A549 treated with DMSO at 1 μM for 4 hours (cell line): ENCODE measurements at places on chromosomes 1 and 21. TPM values are rescaled to one million over a fixed set of nuclear protein-coding genes. Genes with fewer than 3 reads are reported as not detected.

Gene SYTL1
- 0.10 to 0.68 TPM (median 0.35 TPM) in 5 replicates for total RNA-seq

Gene IL20
- total RNA-seq = not detected in 5 replicates

Gene NCF2
- total RNA-seq = 2.3 to 5.0 TPM (median 3.5 TPM) in 5 replicates

Gene INSRR
- not detected in 5 replicates for total RNA-seq

Gene GALNT2
- total RNA-seq = 146 to 174 TPM (median 163 TPM) in 5 replicates

Gene PLPPR4
- total RNA-seq = 0.02 TPM in 1 of 5 replicates, not detected in the others

Gene TRIM45
- total RNA-seq = 1.1 to 1.5 TPM (median 1.3 TPM) in 5 replicates

Gene KCNJ9
- total RNA-seq = not detected in 5 replicates

Gene LAMB3
- total RNA-seq = 19.0 to 25.5 TPM (median 22.6 TPM) in 5 replicates

Gene EPHA8
- total RNA-seq = 0.02 TPM in 1 of 5 replicates, not detected in the others

Gene GNG12
- 56.6 to 88.6 TPM (median 74.7 TPM) in 5 replicates for total RNA-seq

Gene USP24
- 12.9 to 16.7 TPM (median 15.5 TPM) in 5 replicates for total RNA-seq
